ENCODE measurements at places on chromosomes 3 and 15.

DNA sequence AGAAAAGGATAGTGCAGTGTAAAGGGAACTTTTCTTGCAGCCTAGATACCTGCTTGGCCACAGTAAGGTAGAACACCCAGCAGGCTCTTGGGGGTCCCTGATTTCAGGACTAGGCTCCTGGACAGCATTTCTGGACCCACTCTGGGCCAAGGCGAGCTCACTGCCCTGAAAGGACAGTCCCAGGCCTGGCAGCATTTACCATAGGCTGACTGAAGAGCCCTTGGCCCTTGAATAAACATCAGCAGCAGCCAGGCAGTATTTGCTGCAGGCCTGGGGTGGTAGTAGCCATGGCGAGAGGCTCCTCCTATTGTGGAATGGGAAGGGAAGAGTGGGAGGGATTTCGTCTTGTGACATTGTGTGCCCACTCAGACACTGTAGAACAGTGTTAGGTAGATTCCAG is 529.2 kb downstream of the TUSC7 start:
- H3K4me1 ChIP-seq, result no peaks in the 10 kb centered on the region
- no peak for DNase-seq
- no peaks in the 10 kb centered on the region for H3K36me3 ChIP-seq
- no peak overlapping the region for H3K4me3 ChIP-seq
- H3K27me3 ChIP-seq, result no peaks in the 10 kb centered on the region

GRCh38 chr3:106428565-106428994 is 559.8 kb upstream of the CBLB start:
- no peaks in the 10 kb centered on the region for H3K27me3 ChIP-seq
- no peaks in the 10 kb centered on the region for H3K36me3 ChIP-seq
- no peak overlapping the region for H3K4me3 ChIP-seq
- H3K27ac ChIP-seq, result no peak overlapping the region
- no peak for DNase-seq

GRCh38 chr15:89093509-89093908 is 5.3 kb downstream of the ABHD2 start:
- no peaks in the 10 kb centered on the region for H3K4me1 ChIP-seq
- no peak overlapping the region for H3K4me3 ChIP-seq
- no peaks in the 10 kb centered on the region for H3K36me3 ChIP-seq
- no peak overlapping the region for H3K27ac ChIP-seq
- DNase-seq, result no peak

GRCh38 chr3:178802993-178803693 is 266.9 kb downstream of the KCNMB2 start:
- H3K27me3 ChIP-seq, result no peaks in the 10 kb centered on the region
- H3K27ac ChIP-seq, result no peak overlapping the region
- H3K36me3 ChIP-seq, result no peaks in the 10 kb centered on the region
- no peaks in the 10 kb centered on the region for H3K4me1 ChIP-seq

DNA sequence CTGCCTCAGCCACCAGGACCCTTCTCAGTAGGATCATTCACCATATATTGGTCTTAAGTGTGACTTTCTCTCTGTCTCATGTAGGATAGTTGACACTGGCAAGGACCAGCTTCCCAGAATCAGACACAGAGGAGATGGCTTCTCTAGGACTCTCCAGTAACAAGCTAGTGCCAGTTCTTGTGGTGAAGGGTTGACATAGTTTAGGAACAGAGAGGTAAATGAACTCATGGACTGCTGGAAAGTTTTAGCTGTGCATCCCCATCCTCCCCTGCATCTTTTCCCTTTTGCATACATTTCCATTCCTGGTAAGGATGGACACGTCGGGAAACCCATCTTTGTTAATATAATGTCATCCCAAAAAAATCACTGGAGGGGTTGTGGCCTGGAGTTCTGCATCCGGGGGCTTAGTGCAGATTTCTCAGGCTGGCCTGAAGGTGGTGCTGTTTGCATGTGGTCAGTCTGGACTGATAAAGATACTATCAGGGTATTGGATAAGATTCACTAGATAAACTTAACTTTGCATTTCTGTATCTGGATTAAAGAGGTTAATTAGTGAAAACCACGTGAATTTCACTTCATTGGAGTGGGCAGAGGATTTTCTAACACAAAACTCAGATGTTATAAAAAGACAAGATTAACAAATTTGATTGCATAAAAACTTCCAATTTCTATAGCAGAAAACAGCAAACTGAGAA is 110.8 kb downstream of the TBC1D2B start:
- no peaks in the 10 kb centered on the region for H3K27me3 ChIP-seq
- no peak for DNase-seq
- no peak overlapping the region for H3K4me3 ChIP-seq
- no peaks in the 10 kb centered on the region for H3K4me1 ChIP-seq
- H3K36me3 ChIP-seq, result no peaks in the 10 kb centered on the region

DNA sequence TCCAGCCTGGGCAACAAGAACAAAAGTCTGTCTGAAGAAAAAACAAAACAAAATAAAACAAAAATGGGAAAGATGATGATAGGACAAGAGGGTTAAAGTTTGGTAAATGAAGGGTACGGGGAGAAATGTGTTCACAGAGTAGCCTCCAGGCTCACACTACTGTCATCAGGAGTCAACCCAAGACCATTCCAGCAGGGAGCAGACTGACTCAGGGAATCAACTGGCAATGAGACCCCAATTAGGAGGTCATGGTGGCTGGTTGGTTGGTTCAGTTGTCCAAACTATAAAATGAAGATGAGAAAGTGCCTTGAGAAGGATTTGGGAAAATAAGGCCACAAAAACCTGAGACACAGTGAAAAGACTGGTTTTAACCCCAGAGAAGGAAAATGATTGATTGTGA is 51.8 kb downstream of the KLHL6 start:
- no peaks in the 10 kb centered on the region for H3K36me3 ChIP-seq
- no peak overlapping the region for H3K27ac ChIP-seq
- H3K4me1 ChIP-seq, result no peaks in the 10 kb centered on the region
- no peak overlapping the region for H3K4me3 ChIP-seq
- no peaks in the 10 kb centered on the region for H3K27me3 ChIP-seq

DNA sequence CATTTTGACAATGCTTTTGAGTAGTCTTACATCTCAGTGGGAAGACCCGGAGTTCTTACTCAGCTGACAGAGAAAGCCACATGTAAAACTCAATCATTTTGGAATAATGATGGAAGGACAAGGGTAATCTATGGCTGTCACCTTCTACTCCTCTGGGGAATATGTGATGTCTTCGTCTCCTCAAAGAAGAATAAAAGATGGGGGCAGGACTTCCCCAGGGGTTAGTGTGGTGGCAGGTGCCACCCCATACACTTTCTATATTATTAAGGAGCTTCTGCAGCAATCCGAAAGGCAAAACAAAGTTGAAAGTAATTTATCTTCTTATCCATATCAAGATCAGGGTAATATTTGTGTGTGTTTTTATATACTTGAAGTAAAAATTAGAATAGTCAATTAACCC is 180.4 kb upstream of the TOPAZ1 start:
- peaks cover 9% of the 10 kb centered on the region for H3K4me1 ChIP-seq
- H3K36me3 ChIP-seq, result no peaks in the 10 kb centered on the region
- H3K27me3 ChIP-seq, result no peaks in the 10 kb centered on the region
- DNase-seq, result no peak
- H3K4me3 ChIP-seq, result no peak overlapping the region

DNA sequence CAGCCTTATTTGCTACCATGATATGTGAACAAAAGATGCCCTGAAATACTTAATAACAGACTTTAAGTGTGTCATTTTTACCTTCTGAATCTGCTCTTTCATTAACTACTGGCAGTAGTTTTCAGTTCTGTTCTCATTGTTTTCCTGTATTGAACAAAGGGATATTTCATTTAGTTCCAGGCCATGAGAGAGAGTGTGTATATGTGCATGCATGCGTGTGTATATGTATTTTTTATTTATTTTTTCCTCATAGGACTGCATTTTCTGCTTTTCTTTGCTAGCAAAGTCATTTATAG is 46.8 kb upstream of the CRTC3 start:
- H3K4me3 ChIP-seq, result no peak overlapping the region
- no peak for DNase-seq
- H3K4me1 ChIP-seq, result no peaks in the 10 kb centered on the region

GRCh38 chr3:52402706-52403270 is 42.1 kb downstream of the SEMA3G start:
- H3K27me3 ChIP-seq, result no peaks in the 10 kb centered on the region
- peaks cover 51% of the 10 kb centered on the region for H3K36me3 ChIP-seq
- H3K27ac ChIP-seq, result no peak overlapping the region
- DNase-seq, result no peak

- no peaks in the 10 kb centered on the region for H3K36me3 ChIP-seq
- no peak overlapping the region for H3K27ac ChIP-seq
- no peak overlapping the region for H3K4me3 ChIP-seq
- no peaks in the 10 kb centered on the region for H3K4me1 ChIP-seq
- no peak for DNase-seq
Observed at GRCh38 chr3:178002113-178002512, 534.1 kb upstream of the KCNMB2 start.

- H3K4me3 ChIP-seq, result no peak overlapping the region
- no peaks in the 10 kb centered on the region for H3K27me3 ChIP-seq
- no peak for DNase-seq
Observed at GRCh38 chr3:8864402-8865350, 95.3 kb upstream of the OXTR start.

DNA sequence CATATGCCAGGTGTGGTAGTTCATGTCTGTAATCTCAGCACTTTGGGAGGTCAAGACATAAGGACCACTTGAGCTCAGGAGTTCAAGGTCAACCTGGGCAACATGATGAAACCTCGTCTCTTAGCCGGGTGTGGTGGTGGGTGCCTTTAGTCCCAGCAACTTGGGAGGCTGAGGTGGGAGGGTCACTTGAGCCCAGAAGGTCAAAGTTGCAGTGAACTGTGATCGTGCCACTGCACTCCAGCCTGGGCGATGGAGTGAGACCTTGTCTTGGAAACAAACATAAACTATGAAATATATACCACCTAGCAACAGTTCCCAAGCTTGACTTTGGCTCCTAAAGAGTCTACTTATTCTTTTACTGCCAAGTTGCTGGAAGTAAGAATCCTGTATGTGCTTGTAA is 30.9 kb downstream of the UBE3A start:
- no peaks in the 10 kb centered on the region for H3K27me3 ChIP-seq
- H3K27ac ChIP-seq, result no peak overlapping the region
- H3K36me3 ChIP-seq, result no peaks in the 10 kb centered on the region

GRCh38 chr3:156491192-156491591 is 63.7 kb downstream of the SSR3 start:
- no peak overlapping the region for H3K27ac ChIP-seq
- DNase-seq, result no peak
- H3K36me3 ChIP-seq, result no peaks in the 10 kb centered on the region
- no peaks in the 10 kb centered on the region for H3K27me3 ChIP-seq
- H3K4me3 ChIP-seq, result no peak overlapping the region
- H3K4me1 ChIP-seq, result no peaks in the 10 kb centered on the region

Data from iPS DF 6.9 (cell line).